ENCODE measurements at places on chromosomes 16 and 17.

DNA sequence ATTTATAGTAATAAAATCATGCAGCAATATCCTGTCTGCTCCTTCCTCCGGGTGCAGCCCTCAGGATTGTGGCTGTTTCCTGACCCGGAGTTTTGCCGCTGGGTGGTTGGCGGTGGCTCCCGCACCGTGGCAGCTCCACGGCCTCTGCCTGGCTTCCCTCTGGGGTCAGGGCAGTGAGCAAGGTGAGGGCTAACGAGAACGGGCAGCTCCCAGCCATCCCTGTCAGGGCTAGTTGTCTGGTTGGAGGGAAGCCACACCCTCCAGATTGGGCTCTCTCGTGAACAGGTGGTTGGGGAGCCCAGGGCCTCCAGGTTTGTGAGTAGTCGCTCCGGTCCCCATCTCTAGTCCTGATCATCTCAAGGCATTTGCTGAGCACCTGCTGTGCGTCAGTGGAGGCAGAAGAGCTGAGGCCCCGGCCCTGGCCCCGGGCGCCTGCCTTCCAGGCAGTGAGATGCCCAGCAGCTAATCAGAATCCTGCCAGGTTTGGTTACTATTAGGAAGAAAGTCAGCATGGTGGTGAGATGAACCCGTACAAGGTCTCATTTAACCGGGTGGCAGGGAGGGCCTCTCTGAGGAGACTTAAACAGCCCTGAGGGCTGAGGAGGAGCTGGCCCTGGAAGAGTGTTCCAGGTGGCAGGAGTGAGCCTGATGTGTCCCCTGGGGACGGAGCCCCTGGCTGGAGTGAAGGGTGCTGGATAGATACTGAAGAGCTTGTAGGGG lies 2.3 kb upstream of the NUDT16L1 start:
- no peak for DNase-seq

DNA sequence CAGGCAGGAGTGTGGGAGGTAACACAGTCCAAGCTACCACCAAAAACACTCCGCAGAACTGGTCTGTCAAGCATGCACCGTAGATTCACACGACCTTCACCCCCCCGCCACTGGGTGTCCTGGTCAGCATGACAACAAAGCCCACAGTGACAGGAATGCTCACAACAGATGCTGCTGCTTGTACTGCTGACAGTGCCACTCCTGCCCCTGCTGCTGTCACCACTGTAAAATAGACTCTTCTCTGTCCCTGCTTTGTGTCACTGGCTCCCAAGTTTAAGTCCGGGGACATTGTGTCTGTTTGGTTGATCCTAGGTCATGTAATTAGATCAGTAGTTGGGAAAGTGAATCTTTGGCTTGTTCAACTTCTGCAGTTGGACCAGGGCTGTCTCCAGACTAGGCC lies 7.0 kb upstream of the ODF4 start:
- DNase-seq: no peak

GRCh38 chr17:44359458-44360143 lies 4.1 kb downstream of the FAM171A2 start:
- DNase-seq: no peak

DNA sequence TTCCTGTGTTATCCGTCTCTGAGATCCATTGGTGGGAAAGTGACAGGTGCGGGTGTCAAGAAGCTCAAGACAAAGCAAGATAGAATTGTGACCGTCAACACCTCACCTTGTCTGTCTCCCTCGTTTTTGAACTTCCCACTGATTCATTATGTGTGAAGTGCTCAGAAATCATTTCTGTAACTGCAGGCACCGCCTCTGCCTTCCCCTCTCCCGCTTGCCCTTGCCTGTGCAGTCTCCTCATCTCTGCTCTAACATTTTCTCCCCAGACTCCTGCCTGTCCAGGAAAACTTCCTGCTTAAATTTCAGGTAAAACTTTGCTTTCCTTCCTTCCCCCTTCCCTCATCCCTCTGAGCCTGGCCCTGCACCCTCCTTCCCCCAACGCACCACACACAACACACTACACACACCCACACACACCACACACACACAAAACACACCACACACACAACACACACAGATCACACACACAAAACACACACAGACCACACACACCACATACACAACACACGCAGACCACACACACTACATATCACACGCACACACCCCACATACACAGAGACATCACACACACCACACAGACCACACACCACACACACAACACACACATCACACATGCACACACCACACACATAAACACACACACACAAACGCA lies 25.7 kb downstream of the CALB2 start:
- DNase-seq: no peak

GRCh38 chr16:53465606-53466280 lies 31.5 kb downstream of the RBL2 start:
- DNase-seq: no peak

GRCh38 chr16:75727221-75727620 lies 931 bp upstream of the CPHXL start:
- no peak for DNase-seq

DNA sequence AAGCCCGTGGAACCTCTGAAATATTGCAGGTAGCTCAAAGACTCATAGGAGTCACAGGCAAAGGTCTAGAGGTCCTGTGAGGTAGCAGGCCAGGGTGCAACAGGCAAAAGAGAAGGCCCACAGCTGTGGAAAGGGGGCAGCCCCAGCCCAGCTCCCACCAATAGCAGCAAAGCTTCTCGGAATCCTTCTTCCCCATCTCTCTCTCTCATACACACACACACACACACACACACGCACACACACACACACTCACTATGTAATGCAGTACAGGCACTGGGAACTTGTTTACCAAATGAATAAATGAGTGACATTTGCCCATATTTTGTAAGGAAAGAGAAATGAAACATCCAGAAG lies 16.8 kb upstream of the SUPT4H1 start:
- no peak for DNase-seq
